ENCODE measurements at places on chromosomes 4 and X.

- DNase-seq: no peak
Observed at GRCh38 chr4:113733685-113734084, 27.9 kb downstream of the CAMK2D start.

- no peak for DNase-seq
Observed at GRCh38 chrX:110786486-110786885, 9.1 kb downstream of the CHRDL1 start.

GRCh38 chr4:48237996-48238645 lies 31.5 kb downstream of the TEC start:
- DNase-seq: no peak

DNA sequence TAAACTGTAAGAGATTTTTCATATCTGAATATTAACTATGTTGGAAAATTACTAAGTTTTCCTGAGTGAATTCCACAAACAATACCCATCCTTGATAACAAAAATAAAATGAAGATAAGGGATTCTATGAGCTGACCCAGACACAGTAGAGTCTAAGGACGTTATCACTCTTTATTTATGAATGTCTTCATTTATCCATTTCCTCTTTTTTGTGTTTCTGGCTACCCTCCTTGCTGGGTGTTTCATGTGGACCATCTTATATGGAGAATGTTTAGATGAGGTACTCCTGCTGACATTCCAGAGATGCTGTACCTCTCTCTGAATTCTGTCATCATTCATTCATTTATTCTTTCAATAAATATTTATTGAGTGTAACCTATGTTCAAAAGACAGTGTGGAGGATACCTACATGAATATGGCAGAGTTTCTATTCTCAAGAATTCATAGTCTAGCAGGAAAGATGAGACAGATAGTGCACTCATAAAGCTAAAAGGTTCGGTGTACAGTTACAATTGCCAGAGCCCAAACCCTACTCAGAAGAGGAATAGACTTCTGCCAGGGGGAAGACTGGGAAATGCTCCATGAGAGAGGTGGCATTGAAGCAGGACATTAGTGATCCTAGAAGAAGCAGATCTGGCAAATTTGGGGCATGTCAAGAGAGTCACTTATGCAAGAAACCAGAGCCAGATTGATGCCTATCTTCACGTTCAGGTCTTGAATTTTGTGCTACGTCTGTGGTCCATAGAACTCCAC lies 195.8 kb downstream of the MAML3 start:
- no peak for DNase-seq

GRCh38 chr4:74540193-74540592 lies 95.3 kb downstream of the AREG start:
- DNase-seq: no peak

DNA sequence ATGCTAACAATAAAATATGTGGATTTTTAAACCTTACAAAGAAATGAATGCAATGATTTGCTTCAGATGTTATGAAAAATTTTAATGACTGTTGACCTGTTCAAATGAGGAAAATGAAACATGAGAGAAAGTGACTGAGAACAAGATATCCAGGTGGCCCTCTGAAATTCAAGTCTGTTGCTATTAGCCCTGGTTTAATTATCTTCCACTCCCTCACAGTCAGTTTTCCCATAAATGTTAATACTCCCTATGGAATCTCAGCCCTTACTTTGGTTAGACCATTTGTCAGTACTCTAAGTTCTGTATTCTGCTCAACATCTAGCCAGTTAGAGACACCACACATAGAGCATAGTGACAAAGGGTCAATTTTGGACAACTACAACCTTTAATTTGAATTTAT lies 327.8 kb downstream of the PDGFC start:
- DNase-seq: no peak

- no peak for DNase-seq
Observed at GRCh38 chr4:42710761-42711160, 53.9 kb upstream of the ATP8A1 start.

GRCh38 chrX:131045726-131046125 lies 12.4 kb upstream of the ARHGAP36 start:
- no peak for DNase-seq

DNA sequence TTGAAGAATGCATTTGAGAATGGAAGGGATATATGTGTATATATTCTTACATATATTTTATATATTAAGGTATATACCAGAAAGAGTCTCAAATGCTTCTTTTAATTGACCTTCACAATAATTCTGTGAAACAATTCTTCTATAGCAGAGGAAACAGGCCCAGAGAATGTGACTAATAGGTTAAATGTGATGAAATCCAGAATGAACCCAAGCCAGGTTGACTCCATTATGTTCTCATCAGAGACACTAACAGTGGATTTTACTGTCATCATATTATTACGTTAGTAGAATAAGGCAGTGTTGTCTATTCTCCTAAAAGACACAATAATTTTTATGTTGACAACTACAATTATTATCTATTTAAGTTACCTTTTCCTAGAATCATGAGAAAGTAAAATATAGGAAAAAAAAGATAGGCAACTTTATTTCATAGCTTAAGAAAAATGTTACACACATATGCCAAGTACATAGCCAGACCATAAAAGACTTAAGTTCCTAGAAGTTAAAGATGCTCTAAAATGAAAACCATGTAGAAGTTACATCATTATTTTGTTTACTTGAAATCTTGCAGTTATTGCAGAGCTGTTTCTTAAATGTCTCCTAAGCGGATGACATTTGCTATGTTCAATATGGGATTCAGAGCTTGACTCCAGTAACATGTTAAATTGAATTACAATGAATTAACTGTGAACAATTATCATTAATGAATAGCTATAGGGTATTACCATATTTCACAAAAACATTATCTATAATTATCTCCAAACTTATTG lies 56.2 kb upstream of the ANKRD50 start:
- no peak for DNase-seq

- no peak for DNase-seq
Observed at GRCh38 chr4:87006426-87006675, 71.5 kb downstream of the AFF1 start.

- no peak for DNase-seq
Observed at GRCh38 chrX:21944136-21944615, 3.7 kb downstream of the SMS start.

GRCh38 chrX:18582910-18583493 lies 88.9 kb downstream of the RS1 start:
- DNase-seq: no peak
